Hematopoietic multipotent progenitor cell (in vitro differentiated cells): ENCODE measurements at places on chromosomes 1 and 21.
A peak's percentile ranks its signal among the peaks of the same experiment; 100 is the strongest.

GRCh38 chr1:245248231-245248731 lies 93.5 kb downstream of the KIF26B start:
- DNase-seq: no peak

- DNase-seq: no peak
Observed at GRCh38 chr1:47584249-47584648, 146.4 kb downstream of the FOXD2 start.

DNA sequence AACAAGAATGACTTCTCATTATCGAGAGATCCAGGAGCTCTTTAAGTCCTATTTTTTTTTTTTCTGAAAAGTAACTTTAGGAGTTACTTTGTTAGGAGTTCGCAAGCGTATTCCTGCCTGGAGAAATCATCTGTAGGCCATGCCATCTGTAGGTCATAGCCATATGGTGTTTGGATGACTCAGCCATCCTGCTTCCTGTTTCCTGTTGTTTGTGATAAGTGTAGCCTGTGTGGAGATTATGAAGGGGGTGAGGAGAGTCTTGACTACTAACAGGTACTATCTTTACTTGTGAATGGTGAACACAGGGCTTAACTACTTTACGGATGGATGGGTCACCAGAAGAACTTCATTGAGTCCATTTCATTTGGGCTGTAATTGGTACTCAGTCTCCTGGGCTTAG lies 327.2 kb downstream of the PTPRU start:
- no peak for DNase-seq

- DNase-seq: no peak
Observed at GRCh38 chr21:43280949-43281633, 112.3 kb downstream of the CRYAA start.

DNA sequence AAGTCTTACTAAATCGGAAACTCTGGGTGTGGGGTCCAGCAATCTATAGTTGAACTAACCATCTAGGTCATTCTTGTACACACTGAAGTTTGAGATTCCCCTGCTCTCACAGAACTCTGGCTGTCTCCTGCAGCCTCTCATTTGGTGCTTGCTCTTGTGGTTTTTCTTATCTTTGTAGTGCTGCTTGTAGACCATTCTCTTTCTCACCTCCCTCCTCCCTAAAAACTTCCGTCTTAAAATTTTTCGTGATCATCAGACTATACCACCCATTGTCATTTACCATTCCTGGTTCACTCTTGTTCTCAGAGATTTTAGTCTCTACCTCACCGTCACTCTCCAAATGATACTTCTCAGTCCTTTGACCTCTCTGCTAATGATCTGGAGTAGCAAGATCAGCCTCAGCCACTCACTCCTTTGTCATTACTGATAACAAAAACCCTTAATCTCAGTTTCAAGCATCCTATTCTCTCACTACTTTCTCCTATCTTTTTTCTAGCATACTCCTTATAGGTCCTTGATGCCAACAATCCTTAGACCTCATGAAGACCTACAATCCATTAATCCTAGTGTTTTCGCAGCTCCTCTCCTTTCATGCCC lies 13.0 kb upstream of the EPHX4 start:
- DNase-seq: peak; percentile 4

DNA sequence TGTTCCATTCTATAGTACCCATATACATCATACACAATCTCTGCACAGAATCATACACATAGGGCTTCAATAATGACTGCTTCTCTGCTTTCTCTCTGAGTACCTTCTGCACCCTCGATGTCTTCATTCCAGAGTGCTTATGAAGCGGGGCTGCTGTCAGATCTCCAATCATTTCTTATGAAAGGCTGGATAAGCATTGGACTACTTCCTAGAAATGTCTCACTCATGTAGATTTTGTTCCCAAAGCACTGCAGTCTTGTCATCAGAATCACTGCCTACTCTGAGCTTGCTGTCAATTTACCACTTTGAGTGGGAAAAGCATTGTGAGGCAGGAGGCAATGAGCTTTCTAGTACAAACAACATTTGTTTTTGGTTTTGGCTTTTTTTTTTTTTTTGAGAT lies 179.0 kb downstream of the SLC35F3 start:
- DNase-seq: no peak

DNA sequence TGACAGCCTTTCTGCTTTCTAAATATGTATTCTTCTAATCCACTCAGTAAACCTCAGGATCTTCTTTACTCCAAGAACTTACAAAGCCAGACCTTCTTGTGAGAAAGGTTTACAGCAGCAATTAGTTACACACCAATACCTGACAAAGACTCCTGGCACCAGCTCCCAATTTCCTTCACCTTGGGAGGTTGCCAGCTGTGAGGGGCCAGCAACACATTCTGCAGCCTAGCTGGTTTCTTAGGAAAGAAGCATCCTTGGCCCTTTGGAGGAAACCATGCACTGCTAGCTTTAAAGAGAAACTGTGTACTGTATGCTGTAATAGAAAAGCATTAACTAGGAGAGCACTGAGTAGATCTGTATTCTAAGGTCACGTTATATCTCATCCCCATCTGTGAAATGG lies 10.8 kb downstream of the FYB2 start:
- DNase-seq: no peak

DNA sequence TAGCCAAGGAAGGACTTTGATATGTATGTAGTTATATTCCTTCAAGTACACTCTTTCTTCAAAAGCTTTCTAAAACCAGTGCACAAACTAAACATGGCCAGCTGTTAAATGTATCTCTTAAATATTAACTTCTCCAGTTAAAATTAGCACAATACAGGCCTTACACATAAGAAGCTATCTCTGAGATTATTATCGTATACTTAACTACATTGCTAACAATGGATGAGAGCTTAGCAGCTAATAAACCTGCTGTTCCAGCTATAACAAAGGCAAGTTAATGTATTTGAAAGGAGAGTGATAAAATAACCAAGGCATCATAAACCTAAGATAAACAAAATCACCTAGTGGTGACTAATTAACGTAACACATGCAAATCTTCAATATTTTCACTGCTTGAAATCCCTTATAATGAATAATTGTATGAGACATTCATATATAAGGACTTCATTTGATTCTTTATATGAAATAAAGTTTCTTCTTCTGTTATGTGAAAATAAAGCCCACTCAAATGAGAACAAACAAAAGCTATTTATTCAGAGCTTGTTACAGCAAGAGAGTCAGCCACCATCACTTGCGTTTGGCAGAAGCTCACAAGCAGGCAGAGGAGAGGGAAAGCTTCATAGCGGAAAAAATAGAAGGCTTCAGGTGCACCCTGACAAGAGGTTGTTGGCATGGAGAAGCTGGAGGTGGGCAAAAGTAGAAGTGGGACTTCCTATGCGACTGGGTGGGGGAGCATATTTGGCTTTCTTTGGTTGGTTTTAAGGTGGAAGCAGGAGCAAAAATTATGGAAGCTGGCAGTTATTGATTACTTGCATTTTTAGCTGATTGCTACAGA lies 274.1 kb upstream of the CHRM3 start:
- no peak for DNase-seq

DNA sequence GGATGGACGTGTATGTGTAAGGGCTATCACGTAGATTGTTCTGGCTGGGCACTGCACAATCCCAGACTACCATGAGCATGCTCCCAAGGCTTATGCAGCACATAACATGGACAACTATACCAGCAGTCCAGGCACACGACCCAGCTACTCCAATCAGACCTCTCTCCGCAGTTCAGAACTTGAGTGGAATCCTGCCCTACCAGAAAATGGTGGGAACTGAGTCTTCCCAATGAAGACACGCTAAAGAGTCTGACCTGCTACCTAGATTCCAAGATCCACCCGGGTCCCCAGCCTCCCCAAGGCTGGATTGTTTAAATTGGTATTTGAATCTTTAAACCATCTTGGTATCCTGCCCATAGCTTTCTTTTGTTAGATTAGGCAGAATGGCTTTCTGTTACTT lies 251.3 kb upstream of the KAZN start:
- no peak for DNase-seq

GRCh38 chr1:90851711-90852050 lies 134.6 kb upstream of the BARHL2 start:
- DNase-seq: no peak

- no peak for DNase-seq
Observed at GRCh38 chr21:34690793-34691175, 22.0 kb downstream of the CLIC6 start.

DNA sequence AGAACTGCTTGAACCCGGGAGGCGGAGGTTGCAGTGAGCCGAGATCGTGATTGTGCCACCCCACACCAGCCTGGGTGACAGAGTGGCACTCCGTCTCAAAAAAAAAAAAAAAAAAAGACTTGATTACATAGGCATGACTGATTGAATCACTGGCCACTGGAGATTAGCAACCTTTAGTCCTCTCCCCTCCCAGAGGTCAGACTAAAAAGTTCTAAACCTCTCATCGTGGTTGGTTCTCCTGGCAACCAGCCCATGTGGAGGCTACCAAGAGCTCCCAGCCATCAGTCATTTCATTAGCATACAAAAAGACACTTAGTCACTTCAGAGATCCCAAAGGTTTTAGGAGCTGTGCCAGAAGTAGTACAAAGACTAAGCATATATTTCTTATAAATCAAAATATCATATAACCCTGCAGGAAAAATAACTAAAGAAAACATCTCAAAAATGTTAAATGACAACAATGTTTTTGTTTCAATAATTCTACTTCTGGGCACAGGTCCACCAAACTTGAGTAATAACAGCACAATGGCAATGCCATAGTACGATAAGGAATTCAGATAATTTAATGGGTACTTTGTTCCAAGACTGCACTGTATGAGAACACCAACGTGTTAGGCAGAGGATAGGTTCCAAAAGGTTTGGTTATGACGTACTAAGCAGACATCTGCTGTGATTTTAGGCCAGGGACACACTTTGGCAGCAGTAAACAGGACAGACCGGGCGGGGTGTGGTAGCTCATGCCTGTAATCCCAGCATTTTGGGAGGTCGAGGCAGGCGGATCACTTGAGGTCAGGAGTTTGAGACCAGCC lies 18.1 kb downstream of the USP48 start:
- DNase-seq: no peak

GRCh38 chr1:106768501-106768900 lies 288.0 kb upstream of the PRMT6 start:
- no peak for DNase-seq

GRCh38 chr1:23673086-23673813 lies 18.4 kb upstream of the RPL11 start:
- DNase-seq: peak; percentile 68

- DNase-seq: no peak
Observed at GRCh38 chr1:90713741-90714509, 3.2 kb downstream of the BARHL2 start.

- no peak for DNase-seq
Observed at GRCh38 chr1:214537219-214537618, 14.2 kb downstream of the PTPN14 start.

DNA sequence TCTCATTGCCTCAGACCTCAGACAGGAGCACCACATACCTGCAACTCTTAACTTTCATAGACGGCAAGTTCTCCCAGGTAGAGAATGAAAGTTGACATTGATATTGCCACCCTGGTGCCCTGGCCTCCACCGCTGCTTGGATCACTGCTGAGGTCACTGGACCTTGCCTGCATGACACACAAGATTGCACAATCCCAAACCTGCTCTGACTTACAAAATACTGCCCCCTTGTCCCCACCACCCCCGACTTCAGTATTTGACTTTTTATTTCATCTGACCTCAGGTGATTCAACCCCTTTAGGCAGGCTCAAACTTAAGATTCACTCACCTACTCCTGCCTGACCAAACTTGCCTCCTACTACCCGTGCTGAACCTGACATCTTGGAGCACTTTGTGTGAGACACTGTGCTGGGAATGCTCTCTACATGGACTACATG lies 43.1 kb upstream of the S1PR1 start:
- DNase-seq: no peak

- DNase-seq: no peak
Observed at GRCh38 chr1:24540051-24540905, 15.6 kb upstream of the NCMAP start.

DNA sequence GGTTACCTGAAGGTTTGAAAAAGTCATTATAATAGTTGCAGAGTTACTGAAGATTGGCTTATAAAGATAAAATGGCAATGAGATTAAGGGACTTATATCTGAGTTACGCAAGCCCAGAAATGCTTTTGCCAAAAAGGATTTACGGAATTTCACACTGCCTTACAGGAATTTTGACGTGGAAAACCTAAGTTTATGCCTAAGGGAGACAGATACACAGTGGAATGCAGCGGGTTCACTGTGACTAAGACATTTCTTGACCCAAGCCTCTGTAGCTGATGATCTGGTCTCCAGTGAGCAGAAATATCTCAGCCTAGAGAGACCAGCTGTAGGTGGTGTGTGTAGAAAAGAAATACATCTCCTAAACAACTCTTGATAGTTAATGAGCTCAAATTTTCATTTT lies 10.1 kb upstream of the EXO1 start:
- DNase-seq: no peak

GRCh38 chr1:71304125-71304524 lies 223.3 kb upstream of the ZRANB2 start:
- DNase-seq: no peak

DNA sequence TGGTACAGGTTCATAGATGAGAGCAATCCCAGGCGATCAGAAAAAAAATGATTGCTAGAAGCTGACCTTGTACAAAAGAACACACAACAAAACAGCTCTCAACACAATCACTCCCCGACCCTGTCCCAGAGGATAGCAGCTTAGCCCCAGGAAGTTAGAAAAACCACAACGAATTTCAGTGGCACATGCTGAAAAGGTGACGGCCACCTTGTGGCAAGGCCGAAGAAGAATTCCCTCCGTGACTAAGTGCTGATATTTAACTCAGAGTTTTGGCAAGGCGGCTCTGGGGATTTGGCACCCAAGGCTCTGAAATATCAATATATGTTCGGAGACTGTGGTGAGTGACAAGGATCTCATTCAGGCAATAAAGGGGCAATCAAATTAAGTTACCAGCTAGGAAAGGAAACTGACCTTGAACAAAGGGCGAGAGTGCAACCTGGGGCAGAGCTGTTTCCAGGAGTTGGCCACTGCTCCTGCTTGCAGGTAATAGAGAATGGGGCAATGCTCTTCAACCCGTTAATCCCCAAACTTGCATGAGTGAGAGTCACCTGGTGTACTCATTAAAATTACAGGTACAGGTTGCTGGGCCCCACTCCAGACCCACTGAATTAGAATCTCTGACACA lies 96.2 kb downstream of the BEND5 start:
- DNase-seq: no peak

GRCh38 chr1:53896635-53897229 lies 2.7 kb downstream of the DIO1 start:
- DNase-seq: no peak

- no peak for DNase-seq
Observed at GRCh38 chr1:225451340-225451739, 23.5 kb upstream of the LBR start.

DNA sequence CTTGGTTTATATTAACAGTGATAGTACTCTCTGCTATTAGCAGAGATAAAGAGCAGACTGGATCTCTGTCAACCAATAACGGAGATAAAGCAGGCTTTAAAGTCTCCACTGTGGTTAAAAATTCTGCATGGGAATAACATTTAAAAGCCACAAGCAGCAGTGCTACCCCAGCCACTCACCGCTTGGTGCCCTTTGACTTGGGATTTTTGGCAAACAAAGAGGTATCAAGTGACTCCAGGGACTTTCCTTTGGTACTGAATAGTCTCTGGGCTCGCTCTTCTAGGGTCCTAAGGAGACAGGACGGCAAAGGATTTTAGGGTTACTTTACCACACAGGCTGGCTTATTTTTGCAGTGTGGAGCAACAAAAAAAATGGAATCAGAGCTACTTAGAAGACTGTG lies 11.3 kb downstream of the SF3A3 start:
- DNase-seq: no peak
